ENCODE measurements at places on chromosomes 2 and 18.

GRCh38 chr2:32745191-32745590 lies 117.3 kb downstream of the TTC27 start:
- no peak for DNase-seq

GRCh38 chr2:62149708-62150107 lies 46.2 kb upstream of the B3GNT2 start:
- DNase-seq, result no peak

GRCh38 chr2:173193925-173194324 lies 118.3 kb downstream of the MAP3K20 start:
- no peak for DNase-seq

DNA sequence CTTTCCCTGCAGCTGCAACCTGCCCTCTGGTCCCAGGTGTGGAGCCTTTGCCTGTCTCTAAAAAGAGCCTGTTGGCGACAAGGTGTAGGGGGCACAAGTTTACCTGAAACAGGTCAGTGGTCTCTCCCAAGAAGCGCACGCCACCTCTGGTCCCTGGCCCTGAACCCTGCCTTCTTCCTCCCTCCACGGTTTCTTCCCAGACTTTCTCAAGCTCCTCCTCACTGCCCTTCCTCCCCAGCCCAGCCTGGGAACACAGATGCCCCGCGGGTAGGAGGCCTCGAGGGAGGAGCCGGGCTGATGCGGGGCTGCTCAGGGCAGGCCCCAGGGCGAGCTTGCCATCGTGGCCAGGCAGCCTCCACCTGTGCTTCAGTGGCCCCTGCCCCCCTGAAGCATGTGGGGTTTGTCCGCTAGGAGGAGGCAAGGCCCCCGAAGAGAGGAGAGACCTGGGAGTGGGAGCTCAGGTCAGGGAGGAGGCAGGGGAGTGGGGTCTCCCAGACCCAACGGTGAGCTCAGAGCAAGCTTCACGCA lies 89.5 kb downstream of the SMAD7 start:
- no peak for DNase-seq

- DNase-seq, result no peak
These were observed 299.4 kb downstream of the AGAP1 start for GRCh38 chr2:235793163-235793752.

- DNase-seq, result no peak
These were observed 841.8 kb downstream of the SLC4A3 start for GRCh38 chr2:220469201-220469600.

- no peak for DNase-seq
These were observed 22.4 kb downstream of the MAL start for GRCh38 chr2:95047629-95048510.

DNA sequence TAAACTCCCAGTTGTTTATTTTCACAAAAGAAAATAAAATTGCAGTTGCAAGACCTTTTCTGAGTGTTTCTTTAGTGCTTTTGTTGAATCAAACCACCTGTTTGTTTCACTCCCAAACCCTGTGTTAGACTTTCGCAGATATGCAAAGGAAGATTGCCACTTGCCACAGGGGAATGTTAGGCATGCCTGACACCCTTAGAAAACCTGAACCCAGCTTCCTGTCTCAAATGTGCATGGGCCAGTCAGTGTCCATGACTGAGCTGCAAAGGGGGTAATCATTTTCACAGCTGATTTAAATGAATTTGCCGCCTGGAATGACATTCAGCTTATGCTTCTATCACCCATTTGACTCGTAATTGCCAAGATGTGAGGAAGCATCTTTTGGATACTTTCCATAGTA lies 17.5 kb downstream of the TGOLN2 start:
- no peak for DNase-seq

GRCh38 chr2:154374416-154374815 lies 324.1 kb upstream of the KCNJ3 start:
- no peak for DNase-seq

- no peak for DNase-seq
These were observed 257.2 kb downstream of the SRBD1 start for GRCh38 chr2:45353879-45354278.

- no peak for DNase-seq
These were observed 286.2 kb downstream of the ARL6IP6 start for GRCh38 chr2:153004627-153005026.

- no peak for DNase-seq
These were observed 289.0 kb upstream of the TFPI start for GRCh38 chr2:187842978-187843847.

GRCh38 chr18:37225279-37225678 lies 340.3 kb downstream of the CELF4 start:
- no peak for DNase-seq

DNA sequence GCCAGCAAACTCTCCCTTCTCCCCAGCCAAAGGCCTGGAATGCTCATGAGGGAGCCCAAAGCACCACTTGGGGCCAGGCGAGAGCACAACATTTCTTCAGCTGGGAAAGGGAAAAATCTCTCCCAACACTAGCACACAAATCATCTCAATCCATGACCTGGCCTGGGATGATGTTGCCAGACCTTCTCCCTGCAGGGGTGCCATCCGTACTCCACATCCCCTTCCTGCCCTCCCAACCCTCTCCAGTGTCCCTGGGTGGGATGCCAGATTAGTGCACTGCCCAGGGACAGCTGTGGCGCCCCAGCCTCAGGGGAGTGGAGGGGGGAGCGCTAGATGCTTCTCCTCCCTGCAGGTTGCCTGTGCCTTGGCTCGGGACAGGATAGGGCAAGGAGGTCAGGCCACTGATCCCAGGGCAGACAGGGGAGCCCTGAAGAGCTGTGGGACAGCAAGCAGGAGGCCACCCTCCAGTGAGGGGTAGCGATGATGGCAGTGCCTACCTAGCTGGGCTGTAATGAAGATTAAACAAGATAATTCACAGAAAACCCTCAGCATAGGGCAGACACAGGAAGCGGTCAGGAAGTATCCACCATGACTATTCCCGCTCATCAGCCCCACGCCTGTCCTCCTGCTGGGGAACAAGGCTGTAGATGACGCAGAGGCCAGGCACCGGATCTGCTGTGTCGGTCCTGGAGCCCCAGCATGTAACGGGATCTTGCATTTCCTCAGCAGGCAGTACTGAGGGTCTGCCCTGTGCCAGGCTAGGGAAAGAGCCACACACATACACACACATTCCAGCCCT lies 31.1 kb downstream of the SERTAD2 start:
- no peak for DNase-seq

- no peak for DNase-seq
These were observed 34.4 kb downstream of the PLEKHA3 start for GRCh38 chr2:178514664-178515063.

- peak; percentile 85 for DNase-seq
These were observed 17.3 kb upstream of the CYS1 start for GRCh38 chr2:10097352-10098148.

DNA sequence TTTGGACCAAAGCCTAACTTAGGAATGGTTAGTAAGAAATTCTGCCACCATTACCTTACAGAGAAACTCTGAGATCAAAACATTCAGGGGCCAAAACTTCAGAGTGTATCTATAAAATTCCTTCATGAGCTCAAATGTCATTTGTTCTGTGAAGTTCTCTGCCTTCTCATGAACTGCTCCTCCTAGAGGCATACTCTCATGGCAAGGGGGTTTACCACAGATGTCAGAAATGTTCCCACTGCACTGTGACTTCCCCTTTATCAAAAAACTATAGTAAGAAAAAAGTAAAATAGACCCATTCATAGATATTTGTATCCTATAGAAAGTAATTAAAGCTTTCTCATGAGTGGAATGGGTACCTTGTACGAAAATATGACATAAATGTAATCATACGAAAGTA lies 68.5 kb downstream of the USP40 start:
- no peak for DNase-seq

DNA sequence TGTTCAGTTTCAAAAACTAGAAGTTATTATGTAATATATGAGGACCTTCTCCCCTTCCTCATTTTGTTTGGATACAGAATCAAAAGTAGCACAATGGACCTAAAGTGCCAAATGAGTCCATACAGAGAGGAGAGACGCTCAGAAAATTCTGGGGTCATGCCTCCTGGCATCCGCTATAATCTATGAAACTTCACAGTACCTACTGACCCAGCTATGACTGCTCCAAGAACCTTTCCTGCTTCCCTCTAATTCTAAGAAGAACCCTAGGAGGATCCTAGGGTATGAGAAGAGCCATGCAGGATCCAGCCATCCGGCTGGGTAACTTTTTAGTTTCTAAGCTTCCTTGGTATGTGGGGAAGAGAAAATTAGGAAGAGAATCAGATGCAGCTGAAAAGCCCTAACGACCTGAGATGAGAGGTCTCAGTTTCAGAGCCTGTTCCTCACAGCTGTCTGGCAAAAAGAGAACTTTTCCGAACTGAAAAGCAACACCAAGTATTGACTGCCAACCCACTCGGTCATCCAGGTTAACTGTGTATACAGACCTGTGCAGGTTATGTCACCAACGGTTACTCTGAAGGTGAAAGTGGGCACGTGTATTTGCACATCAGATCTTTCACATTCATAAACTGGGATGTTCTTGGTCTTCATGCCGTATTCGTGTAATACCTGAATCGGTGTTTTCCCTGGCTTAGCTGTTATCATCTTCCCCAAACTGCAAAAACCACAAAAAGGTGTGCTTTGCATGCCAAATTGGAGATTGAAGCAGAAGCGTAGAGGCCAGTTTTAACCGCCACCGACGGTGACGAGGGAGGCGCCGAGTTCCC lies 1.1 kb downstream of the PRKRA start:
- no peak for DNase-seq

- no peak for DNase-seq
These were observed 86.6 kb downstream of the ANTXR1 start for GRCh38 chr2:69099541-69099940.

DNA sequence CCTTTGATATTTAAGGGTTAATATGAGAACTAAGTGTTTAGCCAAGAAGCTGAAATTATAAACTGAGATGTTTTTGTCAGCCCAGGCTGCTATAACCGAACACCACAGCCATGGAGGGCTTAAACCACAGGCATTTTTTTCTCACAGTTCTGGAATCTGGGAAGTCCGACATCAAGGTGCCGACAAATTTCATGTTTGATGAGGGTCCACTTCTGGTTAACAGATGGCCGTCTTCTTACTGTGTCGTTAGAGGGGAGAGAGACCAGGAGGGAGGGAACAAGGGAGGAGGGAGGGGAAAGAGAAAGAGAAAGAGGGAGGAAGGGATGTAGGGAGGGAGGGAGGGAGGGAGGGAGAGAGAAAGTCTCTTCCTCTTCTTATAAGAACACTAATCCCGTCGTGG lies 6.5 kb upstream of the CNDP2 start:
- DNase-seq, result no peak

- no peak for DNase-seq
These were observed 91.0 kb upstream of the RND3 start for GRCh38 chr2:150578481-150578880.

GRCh38 chr2:9649261-9649660 lies 18.5 kb upstream of the YWHAQ start:
- peak; percentile 75 for DNase-seq

GRCh38 chr2:201660293-201660895 lies 17.1 kb upstream of the TMEM237 start:
- DNase-seq, result no peak

DNA sequence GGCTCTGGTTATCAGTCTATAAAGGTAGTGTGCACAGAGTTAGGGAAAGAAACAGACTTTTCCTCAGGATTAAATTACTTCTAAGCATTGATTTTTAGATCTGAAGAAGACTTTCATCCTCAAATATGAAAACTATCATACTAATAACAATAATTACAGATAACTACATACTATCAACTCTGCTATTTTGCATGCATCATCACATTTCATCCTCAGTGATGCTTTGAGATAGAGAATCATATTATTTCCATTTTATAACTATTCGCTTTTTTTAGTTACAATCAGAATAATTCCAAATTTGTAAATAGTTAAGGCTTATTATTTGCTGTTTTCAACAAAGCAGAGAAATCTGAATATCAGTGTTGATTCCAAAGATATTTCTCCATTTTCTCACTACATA lies 239.2 kb downstream of the MEIS1 start:
- no peak for DNase-seq

DNA sequence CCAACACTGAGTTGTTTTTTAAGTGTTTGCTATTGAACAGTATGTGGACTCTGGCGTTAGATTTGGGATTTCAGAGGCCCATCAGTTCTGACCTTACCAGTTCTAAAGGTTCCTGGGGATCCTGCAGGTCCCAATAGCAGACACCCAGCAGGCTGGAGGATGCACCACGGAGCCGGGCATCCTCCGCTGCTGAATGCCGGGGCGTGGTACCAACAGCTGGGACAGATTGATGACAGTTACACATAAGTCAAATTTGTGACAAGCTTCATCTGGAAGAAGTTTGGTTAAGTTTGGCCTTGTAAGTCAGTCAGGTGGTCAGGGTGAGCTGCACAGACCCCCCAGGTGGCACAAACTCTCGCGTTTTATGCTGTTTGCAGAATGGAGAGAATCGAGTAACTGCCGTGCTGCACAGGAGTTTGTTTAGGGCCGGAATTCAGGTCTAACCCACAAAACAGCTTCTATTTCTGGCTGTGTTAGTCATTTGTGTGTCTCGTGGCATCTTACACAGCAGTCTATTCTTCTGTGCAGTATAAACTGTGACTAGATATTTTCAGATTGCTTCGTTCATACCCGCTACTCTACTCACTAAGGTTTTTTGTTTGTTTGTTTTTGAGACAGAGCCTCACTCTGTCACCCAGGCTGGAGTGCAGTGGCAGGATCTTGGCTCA lies 19.2 kb downstream of the CTDP1 start:
- no peak for DNase-seq

DNA sequence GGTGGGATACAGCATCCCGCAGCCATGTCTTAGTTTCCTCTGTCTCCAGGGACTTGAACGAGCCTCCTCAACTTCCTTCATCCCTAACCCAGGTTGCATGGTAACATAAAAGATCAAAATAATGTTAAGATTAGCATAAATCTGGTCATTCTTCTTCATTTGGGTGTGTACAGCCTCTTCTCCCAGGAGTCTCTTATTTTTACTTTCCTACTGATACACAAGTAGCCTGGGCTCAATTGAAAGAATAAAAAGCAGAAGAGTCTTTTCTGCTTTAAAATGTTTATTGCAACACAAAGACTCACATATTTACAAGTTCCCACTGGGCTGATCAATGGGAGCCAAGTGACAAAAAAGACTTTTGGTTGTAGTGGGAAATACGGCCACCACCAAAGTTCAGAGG lies 137.9 kb upstream of the PID1 start:
- no peak for DNase-seq

DNA sequence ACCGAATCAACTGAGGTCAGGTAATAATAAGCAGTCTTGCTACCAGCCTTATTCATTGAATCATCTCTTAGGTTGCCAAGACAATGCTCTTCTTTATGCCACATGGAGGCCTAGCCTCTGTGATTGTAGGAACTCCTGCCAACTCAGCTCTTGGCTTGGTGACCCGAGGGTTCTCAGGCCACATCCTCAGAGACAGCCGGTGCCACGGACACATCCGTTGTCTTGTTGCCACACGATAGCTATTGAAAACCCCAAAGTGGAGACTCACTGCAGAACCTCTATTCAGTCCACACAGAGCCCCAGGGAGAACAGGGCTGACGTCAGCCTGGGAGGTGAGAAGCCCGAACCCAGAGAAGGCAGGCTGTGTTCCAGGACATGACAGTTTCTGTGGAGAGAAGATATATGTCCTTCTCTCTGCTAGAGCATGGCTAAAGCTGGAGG lies 53.5 kb upstream of the TGFA start:
- DNase-seq, result no peak

Measured in NCI-H187 (cell line).